ENCODE measurements at places on chromosomes 4 and X.
A peak's percentile ranks its signal among the peaks of the same experiment; 100 is the strongest.

- peak; percentile 14 for DNase-seq
These were observed 11.1 kb downstream of the APEX2 start for GRCh38 chrX:55011294-55011693.

DNA sequence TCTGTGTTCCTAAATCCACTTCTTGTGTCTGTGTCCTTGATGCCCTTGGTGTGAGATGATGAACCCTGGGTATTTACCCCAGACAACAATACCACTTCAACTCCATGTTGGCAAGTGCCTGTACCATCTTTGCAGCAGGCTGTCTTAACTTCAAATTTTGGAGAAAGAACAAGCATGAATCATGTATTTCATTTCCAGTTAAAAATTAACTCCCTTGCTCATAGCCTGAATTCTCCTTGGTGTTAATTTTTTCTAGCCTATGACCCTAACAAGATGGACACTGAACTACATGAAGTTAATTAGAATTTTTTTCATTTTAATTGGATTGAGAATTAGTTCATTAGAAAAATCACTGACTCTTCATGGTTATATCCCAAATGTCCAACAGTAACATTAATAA lies 267.8 kb upstream of the INTU start:
- no peak for DNase-seq

GRCh38 chr4:102387552-102388150 lies 42.4 kb upstream of the SLC39A8 start:
- no peak for DNase-seq

GRCh38 chr4:127997534-127998388 lies 32.6 kb downstream of the ABHD18 start:
- no peak for DNase-seq

GRCh38 chr4:138111462-138112000 lies 130.6 kb downstream of the SLC7A11 start:
- DNase-seq, result peak; percentile 41

DNA sequence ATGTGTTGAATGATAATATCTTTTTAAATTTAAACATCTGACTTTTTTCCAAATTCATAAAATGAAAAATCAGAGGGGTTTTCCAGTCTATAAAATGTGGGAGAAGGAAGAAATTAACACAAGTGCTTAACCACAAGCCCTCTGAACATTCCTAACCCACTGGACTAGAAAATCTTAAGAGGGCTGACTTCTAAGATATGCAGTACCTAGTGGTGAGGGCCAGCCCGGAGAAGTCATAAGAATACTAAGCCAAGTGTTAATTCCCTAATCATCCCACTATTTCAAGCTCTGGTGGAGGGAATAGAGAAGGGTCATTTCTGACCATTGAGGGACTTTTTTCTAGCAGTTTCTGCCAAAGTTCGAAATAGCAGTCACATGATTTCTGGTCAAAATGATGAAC lies 86.9 kb upstream of the NEIL3 start:
- no peak for DNase-seq
